Fibroblast of skin of left biceps (primary cell): ENCODE measurements at places on chromosomes 1 and 21.

DNA sequence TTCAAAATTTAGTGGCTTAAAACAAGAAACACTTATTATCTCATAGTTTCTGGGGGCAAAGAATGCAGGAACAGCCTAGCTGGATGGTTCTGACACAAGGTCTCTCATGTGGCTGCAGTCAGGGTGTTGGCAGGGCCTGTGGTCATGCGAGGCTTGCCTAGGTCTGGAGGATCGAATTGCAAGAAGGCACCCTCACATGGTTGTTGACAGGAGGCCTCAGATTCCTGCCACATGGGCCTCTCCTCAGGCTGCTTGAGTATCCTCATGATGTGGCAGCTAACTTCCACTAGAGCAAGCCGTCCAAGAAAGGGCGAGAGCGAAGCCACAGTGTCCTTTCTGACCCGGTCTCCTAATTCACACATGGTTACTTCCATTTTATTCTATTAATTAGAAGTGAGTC is 6.2 kb upstream of the NRIP1 start:
- no peak for DNase-seq

DNA sequence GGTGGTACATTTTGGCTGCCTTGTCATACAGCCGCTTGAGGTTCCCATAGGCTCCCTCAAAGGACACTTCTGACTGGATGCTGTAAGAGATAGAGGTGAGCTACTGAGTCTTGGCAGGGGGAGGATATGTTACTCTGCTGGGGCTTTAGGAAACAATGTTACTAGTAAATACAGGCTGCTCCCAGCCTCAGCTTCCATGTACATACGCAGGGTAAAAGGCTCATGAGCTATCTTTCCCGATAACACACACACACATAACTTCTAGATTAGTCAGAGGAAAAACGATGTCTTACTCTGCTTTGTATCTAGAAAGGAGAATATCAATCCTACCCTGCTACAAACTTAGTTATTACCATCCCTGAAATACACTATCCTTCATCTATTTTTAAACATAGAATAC is 14.3 kb downstream of the SMG5 start:
- no peak for DNase-seq

DNA sequence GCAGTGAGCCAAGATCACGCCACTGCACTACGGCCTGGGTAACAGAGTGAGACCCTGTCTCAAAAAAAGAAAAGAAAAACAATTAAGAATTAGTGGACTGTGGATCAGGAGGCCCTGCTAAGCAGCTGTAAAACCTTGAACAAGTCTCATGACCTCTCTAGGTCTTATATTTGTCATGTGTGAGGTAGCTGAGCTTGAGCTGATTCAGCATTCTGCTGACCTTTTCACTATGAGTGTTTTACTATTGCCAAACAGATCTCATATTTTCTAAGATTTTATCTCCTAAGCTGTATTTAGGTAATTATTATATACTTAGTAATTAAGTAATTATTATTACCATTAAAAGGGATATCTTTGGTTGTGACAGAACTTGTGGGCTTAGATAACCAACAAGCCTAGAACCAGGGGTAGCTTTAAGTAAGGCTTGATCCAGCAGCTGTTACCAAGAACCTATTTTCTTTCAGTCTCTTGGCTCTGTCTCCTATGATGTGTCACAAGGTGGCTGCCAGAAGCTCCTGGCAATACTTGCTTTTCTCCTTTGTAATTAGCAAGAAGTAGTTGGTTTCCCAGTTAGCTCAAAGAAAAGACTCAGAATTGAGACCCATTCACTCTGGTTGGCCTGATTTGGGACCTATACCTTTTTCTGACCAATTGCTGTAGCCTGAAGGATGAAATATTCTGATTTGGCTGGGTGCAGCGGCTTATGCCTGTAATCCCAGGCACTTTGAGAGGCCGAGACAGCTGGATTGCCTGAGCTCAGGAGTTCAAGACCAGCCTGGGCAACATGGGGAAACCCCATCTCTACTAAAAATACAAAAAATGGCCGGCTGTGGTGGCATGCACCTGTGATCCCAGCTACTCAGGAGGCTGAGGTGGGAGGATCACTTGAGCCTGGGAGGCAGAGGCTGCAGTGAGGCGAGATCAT is 8.5 kb upstream of the ZC3H12A start:
- DNase-seq: no peak

GRCh38 chr1:181038399-181038873 is 4.7 kb downstream of the MR1 start:
- DNase-seq: no peak

GRCh38 chr1:154342836-154343472 is 17.6 kb downstream of the ATP8B2 start:
- no peak for DNase-seq

DNA sequence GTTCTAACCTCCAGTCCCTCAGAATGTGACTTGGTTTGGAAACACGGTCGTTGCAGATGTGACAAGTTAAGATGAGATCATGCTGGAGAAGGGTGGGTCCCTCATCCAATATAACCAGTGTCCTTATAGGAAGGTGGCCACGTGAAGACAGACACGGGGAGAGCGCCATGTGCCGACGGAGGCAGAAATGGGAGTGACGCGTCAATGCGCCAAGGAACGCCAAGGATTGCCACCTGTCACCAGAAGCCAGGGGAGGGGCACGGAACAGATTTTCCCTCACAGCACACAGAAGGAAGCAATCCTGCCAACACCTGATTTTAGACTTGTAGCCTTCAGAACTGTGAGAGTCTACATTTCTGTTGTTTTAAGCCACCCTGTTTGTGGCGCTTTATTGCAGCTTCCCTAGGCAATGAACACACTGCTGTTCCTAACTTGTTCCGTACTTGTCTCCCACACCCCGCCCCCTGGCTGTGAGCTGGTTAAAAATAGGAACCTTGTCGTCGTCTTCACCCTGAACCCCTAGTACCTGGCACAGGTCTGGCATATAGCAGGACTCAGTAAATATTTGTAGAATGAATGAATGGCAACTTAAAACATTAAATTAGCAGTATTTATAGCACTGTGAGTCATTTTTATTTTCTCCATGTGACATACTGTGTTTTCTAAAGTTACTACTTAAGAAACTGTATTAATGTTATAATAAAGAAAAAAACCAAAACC is 14.2 kb downstream of the RIMS3 start:
- DNase-seq: no peak

GRCh38 chr1:90074566-90074965 is 79.7 kb downstream of the ZNF326 start:
- no peak for DNase-seq

- no peak for DNase-seq
Observed at GRCh38 chr1:205318231-205318991, 3.1 kb downstream of the NUAK2 start.

DNA sequence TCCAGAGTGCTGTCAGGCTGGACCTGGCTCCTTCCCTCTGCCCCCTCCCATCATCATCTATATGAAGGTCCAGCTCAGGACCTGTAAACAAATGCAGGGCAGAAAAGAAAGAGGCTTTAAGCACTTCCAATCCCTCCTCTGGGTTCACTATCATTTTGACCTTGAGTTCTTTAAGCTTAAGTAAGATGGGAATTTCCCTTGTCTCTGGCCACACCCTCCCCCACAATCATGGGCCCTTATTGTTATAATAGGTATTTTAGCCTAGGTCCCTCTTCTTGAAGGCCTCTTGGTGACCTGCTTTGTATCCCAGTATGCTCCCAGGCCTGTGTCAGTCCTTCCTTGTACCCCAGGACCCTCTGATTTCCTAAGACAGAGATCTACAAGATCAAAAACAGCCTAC is 45.1 kb upstream of the EPS15 start:
- no peak for DNase-seq

- DNase-seq: no peak
Observed at GRCh38 chr1:169601096-169601881, 15.0 kb upstream of the F5 start.

DNA sequence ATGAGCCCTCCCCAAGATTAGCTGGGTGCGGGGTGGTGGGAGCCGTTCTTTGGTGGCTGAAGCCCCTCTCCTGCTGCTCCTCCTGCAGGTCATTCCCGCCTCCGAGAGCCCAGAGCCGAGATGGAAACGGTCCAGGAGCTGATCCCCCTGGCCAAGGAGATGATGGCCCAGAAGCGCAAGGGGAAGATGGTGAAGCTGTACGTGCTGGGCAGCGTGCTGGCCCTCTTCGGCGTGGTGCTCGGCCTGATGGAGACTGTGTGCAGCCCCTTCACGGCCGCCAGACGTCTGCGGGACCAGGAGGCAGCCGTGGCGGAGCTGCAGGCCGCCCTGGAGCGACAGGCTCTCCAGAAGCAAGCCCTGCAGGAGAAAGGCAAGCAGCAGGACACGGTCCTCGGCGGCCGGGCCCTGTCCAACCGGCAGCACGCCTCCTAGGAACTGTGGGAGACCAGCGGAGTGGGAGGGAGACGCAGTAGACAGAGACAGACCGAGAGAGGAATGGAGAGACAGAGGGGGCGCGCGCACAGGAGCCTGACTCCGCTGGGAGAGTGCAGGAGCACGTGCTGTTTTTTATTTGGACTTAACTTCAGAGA is 448 bp downstream of the G0S2 start:
- DNase-seq: no peak

GRCh38 chr21:17539323-17539722 is 26.5 kb downstream of the CXADR start:
- DNase-seq: no peak

DNA sequence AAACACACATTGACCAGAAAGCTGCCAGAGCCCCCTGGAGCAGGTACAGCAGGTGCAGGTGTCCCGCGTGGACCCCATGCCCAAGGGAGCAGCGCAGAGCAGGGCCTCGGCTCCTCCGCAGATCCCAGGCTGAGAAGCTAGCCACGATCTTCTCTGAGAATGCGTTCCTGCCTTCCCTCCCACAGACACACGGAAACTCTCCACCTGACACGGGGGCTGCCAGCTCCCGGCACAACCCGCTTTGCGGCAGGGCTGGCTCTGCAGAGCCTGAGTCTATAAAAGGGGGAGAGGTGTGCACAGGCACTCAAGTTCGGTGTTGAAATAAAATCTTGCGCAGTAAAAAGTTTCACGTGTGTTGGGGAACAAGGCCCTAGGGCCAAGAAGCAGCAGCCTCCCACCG is 9.6 kb downstream of the MEGF6 start:
- DNase-seq: no peak

DNA sequence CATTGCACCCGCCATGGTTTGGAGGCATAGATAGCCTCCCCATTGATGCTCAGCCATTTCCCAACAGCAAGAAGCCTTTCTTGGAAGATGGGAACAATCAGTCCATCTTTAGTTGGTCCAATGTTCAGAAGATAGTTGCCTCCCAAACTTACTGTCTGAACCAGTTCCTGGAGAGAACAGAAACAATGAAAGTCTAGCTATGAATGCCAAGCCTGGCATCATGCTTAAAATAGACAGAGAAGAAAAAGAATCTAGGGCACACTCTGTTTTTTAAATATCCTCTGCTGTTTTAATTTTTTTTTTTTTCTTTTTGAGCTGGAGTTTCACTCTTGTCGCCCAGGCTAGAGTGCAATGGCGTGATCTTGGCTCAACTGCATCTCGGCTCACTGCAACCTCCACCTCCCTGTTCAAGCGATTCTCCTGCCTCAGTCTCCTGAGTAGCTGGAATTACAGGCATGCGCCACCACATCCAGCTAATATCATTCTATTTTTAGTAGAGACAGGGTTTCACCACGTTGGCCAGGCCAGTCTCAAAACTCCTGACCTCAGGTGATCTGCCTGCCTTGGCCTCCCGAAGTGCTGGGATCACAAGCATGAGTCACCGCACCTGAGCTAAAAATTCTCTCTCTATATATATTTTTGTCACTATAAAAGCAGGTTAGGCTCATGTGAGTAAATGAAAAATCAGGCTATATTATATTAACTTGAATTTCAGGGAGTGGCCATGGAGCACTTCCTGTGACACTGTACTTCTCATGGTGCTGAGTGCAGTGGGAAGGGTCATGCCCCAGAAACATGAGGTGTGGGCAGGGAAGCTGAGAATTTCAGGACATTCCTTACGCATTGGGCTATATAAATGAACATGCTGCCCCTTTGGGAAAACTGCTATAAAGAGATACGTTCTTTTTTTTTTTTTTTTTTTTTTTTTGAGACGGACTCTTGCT is 19.1 kb downstream of the FUCA1 start:
- DNase-seq: no peak

DNA sequence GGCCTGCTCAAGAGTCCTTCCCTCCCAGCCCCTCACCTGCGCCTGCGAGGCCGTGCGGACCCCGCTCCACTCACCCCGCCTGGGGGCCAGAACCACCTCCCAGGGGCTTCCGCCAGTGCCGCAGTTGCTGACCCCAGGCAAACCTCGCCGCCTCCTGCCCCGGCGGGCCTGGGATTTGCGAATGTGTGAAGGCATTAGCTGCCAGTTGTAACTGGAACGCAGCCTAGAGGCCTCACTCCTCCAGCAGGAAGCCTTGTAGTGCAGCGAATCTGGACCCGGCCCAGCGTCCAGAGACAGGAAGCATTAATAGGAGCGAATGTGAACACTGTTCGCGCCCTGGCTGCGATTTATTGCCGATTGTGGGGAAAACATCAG is 140.9 kb upstream of the ARHGEF16 start:
- DNase-seq: peak; percentile 73
